ENCODE measurements at places on chromosomes 1 and 21.
A peak's percentile ranks its signal among the peaks of the same experiment; 100 is the strongest.

DNA sequence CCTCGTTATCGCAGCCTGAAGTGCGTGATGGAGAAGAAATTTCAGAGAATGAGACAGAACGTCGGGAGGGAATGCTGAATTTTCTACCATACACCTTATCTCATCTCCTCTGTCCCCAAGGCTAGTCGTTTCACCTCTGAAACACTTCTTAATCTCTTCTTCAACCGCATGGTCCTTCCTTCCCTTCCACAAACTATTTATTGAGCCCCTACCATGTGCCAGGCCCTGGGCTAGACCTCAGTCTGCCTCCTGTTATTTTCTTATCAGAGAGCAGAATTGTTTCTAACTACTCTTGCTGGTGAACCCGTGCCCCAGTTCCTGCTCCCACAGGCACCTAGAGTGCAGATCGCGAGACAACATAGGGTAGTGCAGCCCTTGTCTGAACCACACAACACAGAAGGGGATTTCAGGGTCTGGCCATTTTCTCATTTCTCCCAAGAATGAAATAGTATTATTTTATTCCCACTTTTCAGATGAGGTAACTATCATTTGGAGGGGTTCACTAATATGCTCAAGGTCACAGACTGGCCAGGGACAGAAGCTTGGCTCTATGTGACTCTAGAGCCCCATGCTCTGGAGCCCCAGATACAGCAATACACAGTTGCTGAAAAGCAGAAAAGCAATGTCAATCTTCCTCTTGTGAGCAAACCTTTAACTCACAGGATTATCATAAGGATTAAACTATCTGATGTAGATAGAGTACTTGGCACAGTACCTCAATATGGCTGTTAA lies 598 bp upstream of the ADIPOR1 start:
- no peak for DNase-seq

- no peak for DNase-seq
These were observed 228.4 kb downstream of the TM2D1 start for GRCh38 chr1:61496501-61496900.

DNA sequence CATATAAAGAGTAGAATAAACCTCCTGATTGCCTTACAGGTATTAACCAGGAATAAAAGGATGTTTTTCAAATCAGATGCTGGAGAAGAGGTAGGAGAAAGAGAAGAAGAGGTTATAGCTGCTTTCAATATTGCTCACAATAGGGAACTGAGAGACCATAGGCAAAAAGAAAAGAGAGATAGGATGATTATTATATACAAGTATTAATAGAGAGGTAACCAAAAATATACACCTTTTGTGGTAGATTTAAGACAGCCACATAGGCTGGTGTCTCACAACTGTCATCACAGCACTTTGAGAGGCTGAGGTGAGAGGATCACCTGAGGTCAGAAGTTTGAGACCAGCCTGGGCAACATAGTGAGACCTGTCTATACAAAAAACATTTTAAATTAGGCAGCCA lies 119.7 kb downstream of the PSMG1 start:
- DNase-seq: no peak

GRCh38 chr1:93707956-93708355 lies 26.3 kb upstream of the BCAR3 start:
- DNase-seq: no peak

DNA sequence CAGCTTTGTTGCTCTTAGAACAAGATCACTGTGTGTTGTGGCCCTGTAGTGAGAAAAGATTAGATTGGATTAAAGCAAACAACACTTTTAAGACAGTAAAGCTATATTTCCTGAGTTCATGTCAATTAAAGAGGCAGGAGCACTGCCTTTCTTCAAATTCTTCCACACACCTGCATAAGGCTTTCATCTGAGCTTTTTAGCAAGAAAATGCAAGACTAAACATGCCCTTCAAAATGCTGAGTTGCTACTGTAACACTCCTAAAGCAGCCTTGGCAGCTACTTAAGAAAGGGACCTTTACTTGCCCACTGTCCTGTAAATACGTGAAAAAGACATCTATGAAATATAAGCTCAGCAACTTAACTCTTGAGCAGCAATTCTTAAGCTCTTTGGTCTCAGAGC lies 11.8 kb downstream of the DPH5 start:
- no peak for DNase-seq

- no peak for DNase-seq
These were observed 106.9 kb upstream of the LYPLAL1 start for GRCh38 chr1:219066631-219067349.

DNA sequence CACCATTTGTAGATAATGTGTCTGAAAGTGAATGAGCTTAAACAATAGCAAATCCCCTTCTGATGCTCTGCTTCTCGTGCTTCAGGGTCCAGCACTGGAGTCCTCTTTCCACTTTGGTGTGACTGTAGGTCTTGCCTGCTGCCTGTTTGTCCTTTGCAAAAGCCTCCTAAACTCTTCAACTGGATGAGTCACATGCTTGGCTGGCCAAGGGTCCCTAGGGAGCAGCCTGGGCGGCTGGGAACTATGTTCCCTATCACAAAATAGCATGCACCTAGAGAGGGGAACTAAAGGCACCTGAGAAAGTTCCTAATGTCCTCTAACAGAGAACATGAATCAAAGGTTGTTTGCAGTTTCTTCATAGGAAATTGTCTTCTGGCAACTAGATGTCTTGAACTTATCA lies 607.2 kb upstream of the PLXNA2 start:
- no peak for DNase-seq

GRCh38 chr1:67674260-67675011 lies 10.6 kb upstream of the GADD45A start:
- peak; percentile 29 for DNase-seq

DNA sequence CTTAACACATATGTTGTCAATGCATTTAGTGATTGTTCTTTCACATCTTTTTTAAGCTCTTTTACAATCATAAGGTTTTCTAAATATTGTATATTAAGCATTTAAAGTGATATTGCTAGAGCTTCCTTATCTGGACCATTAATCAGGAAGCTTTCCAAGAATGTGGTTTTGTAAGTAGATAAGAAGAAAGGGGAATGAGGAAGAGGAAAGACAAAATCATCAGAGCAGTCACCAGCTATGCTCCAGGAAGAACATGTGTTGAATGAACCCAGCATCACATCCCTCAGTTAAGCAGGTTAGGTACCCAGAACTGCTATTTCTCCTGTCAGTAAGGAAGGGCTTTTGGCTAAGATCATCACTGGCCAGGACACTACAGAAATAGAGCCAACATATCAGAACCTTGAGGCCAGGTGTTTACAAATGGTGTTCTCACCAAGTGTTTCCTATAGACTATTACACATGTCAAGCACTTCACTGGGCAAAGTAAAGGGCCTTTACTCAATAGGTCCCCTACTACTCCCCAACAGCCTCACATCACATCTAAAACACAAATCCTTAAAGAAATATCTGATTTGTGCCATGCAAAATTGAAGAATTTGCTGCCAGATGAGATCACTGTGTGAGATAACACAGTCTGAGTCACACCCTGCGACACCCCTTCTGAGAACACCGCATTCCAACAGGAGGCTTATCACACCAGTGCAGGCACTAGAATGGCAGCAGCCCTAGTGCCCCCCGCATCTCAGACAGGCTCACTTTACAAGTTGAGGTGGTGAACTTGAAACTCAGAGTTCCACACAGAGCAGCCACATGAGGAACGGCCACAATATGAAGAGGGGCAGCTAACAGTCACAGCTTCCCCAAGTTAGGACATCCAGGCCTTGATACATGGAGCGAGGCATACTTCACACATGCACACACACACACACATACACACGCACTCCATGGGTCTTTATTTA lies 1.8 kb upstream of the SPRR2A start:
- DNase-seq: no peak

DNA sequence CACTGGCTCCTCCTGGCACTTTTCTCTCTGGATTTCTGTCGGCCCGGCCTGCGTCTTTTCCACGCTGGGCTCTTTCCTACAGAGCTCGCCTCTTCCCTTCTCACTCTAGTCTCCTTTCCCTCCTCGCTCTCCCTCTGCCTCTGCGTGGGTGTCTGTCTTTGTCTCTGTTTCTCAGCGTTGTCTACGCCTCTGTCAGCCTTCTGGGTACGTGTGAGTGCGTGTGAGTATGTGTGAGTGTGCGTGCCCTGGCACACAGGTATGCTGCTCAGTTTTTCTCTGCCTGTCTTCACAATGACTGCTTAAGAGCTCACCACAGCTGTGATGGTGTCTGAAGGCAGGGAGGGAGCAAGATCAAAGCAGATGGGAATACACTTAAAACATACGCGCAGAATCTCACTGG lies 77.7 kb downstream of the KIRREL1 start:
- DNase-seq: no peak

GRCh38 chr21:14594967-14595366 lies 48.9 kb upstream of the SAMSN1 start:
- DNase-seq: no peak

- DNase-seq: no peak
These were observed 37.0 kb upstream of the ADGRL4 start for GRCh38 chr1:79043506-79043905.

DNA sequence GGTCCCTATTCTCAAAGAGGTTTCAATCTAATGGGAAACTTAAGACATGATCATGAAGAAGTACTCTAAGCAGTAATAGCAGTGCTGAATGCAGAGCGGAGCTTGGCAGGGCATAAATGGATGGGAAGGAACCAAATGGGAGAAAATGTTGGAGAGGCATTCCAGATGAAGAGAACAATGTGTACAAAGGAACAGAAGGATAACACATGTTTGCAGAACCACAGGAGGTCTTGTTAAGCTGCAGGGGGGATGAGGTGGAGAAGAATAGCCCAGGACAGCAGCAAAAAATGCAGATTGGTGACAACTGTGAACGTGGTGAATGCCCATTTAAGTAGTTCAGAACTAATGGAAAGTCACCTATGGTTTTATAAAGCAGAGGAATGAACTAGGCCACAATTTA lies 99.1 kb downstream of the ASTN1 start:
- no peak for DNase-seq

DNA sequence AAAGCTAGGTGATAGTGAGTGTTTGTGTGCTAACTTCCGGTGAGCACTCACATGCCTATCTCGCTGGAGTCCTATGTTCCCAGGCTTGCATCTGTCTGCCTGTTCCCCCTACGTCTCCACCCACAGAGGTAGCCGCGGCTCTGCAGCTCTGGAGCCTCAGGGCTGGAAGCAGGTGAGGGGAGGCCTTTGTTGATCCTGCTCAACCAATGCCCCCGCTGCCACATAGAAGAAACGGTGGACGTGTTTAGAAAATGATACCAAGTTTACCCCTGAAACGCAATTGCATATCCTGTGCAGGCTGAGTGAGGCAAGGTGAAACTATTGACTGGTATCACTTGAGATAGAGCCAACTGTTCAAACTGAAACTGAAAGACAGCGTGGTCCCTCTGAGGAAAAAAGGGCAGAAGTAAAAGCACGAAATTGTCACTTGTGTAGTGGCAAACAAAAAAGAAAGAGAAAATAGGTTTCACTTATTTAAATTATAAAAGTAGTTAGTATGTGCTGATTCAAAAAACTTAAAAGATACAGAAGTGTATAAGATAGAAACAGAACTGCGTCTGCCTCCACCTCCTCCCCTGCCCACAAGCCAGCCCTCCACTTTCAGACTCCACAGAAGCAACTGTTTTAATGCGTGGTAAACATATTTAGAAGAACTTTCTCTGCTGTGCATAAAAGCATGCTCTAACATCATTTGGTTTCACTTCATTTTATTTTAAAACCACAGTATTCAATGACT lies 38.6 kb upstream of the ETS2 start:
- DNase-seq: no peak

DNA sequence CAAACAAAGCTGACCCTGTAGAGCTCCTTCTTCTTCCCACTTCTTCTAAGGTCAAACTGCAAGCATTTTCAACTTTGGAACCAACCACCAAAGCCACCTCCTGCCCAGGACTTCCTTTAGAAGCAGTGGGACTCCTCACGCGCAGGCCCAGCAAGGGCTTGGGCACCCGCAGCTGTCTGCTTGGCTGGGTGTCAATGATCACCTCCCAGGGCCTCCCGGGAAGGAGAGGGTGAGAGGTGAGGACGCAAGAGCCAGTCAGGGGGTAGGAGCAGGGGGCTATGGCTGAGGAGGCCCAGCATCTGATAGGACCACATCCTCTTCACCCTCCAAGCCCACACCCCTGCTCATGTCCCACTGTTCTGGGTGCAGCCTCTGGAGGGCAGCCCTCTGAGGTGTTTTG lies 10.2 kb downstream of the KLHL21 start:
- no peak for DNase-seq

- no peak for DNase-seq
These were observed 17.9 kb downstream of the SFT2D2 start for GRCh38 chr1:168243636-168244212.

- no peak for DNase-seq
These were observed 409.9 kb upstream of the NFIA start for GRCh38 chr1:60672449-60672848.

DNA sequence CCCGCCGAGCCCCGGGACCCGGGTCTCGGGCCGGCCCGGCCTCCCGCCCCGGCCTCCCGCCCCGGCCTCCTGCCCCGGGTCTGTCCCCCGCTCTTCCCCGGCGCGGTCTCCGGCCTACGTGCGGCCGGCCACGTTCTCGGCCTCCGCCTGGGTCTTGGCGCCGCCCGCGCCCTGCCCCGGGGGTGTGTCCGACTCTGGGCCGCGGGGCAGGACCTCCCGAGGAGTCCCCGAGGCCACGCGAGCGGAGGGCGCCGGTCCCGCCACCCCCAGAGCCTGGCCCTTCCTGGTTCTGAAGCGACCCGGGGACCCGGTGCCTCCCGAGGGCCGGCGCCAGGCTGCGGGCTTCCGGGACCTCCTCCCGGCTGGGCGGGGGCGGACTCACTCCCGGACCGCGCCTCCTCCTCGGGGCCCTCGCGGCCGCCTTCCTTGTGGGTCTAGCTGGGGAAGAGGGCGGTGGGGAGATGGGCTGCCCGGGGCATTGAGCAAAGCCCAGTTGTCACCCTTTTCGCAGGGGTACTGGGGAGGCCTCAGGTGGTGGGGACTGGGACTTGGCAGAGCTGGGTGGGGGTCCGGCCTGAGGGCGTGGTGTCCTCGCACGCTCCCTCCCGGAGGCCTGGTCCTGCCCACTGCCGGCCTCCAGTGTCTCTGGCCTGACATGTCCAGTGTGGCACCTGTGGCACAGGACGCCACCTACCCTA lies 558 bp downstream of the PFKL start:
- peak; percentile 66 for DNase-seq
